ENCODE measurements at places on chromosomes 5 and 9. TPM values are rescaled to one million over a fixed set of nuclear protein-coding genes. Genes with fewer than 3 reads are reported as not detected.

- H3K27ac ChIP-seq: no peak overlapping the region
- no peaks in the 10 kb centered on the region for H3K4me1 ChIP-seq
- H3K27me3 ChIP-seq: no peaks in the 10 kb centered on the region
- DNase-seq: no peak
- no peak overlapping the region for H3K4me3 ChIP-seq
Measured at GRCh38 chr5:151312756-151313324, 9.3 kb upstream of the SLC36A3 start.

DNA sequence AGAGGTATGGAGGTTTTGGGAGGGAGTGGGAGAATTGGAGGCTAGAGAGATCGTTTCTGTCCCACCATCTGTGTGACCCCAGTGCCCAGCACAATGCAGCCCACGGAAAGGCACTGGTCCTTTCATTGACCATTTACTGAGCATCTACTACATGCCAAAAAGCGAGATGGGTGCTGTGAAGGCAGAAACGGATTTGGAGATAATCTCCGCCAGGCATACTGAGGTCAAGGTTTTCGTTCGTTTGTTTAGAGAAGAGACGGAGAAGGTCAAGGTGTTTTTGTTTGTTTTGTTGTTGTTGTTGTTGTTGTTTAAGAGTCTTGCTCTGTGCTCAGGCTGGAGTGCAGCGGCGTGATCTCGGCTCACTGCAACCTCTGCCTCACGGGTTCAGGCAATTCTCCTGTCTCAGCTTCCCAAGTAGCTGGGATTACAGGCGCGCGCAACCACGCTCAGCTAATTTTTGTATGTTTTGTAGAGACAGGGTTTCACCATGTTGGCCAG, 593 bp upstream of the ZBTB43 start:
- H3K27me3 ChIP-seq: no peaks in the 10 kb centered on the region
- peak overlapping the region; percentile 96 for H3K27ac ChIP-seq
- peaks cover 3% of the 10 kb centered on the region for H3K36me3 ChIP-seq
- peaks cover 38% of the 10 kb centered on the region for H3K4me1 ChIP-seq
- no peak for DNase-seq

DNA sequence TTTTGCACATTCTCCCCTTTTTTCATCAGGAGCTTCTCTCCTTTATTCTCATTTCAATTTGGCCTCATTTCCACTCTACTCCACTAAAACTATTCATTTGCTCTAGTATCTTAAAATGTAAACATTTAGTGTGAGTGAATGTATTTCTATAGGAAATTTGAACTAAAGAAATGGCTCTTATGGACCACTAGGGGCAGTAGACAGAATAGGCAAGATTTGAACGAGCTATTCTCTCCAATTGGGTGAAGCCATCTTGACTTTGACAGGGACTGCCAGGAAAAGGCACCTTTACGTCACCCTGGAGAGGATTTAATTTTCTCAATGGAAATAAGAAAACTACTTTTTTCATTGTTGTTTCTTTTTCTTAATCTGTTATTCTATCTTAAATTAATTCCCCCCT, 666.3 kb downstream of the DNAH5 start:
- no peaks in the 10 kb centered on the region for H3K36me3 ChIP-seq
- no peaks in the 10 kb centered on the region for H3K4me1 ChIP-seq
- H3K27me3 ChIP-seq: no peaks in the 10 kb centered on the region

GRCh38 chr5:15474143-15474719, 25.7 kb upstream of the FBXL7 start:
- H3K4me1 ChIP-seq: no peaks in the 10 kb centered on the region
- no peaks in the 10 kb centered on the region for H3K36me3 ChIP-seq
- no peak for DNase-seq
- H3K27me3 ChIP-seq: no peaks in the 10 kb centered on the region
- H3K27ac ChIP-seq: no peak overlapping the region

DNA sequence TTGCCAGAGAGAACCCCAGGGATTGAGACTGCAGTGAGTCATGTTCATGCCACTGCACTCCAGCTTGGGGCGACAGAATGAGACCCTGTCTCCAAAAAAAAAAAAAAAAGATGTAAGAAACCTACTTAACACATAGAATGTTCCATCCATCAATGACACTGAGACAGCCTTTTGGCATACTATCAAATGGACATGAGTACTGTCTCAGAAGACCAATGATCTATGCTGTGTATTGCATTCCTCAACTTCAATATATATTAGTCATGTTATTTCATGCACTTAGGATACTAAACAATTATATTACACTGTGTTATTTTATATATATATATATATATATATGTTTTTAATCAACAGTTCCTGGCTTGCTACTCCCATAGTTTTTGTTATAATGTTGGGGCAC, 57.1 kb upstream of the ANKH start:
- H3K27ac ChIP-seq: no peak overlapping the region
- peaks cover 23% of the 10 kb centered on the region for H3K4me1 ChIP-seq
- DNase-seq: no peak
- no peaks in the 10 kb centered on the region for H3K27me3 ChIP-seq

- H3K36me3 ChIP-seq: no peaks in the 10 kb centered on the region
- no peaks in the 10 kb centered on the region for H3K27me3 ChIP-seq
- no peak for DNase-seq
- H3K4me1 ChIP-seq: no peaks in the 10 kb centered on the region
Measured at GRCh38 chr9:23123048-23123632, 676.5 kb downstream of the DMRTA1 start.

DNA sequence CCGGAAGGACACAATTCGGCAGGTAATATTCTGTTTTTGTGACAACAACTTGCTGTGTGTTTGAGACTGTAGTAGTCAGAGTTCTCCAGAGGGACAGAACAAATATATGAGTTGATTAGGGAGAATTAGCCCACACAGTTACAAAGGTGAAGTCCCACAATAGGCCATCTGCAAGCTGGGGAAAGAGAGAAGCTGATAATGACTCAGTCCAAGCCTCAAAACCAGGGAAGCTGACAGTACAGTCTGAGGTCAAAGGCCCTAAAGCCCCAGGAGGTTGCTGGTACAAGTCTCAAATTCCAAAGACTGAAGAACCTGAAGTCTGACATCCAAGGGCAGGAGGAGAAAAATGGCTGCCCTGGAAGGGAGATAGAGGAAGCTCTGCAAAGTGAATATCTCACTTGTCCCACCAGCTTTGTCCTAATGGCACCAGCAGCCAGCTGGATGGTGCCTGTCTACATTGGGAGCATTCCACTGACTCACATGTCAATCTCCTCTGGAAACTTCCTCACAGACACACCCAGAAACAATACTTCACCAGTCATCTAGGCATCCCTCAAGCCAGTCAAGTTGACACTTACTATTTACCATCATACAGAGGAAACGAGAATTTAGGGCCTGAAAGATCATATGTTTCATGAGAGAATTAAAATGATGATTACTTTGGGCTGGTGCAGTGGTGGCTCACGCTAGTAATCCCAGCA, 36.3 kb upstream of the CTXN3 start:
- H3K27ac ChIP-seq: no peak overlapping the region
- H3K4me1 ChIP-seq: no peaks in the 10 kb centered on the region
- no peak overlapping the region for H3K4me3 ChIP-seq
- no peak for DNase-seq
- H3K36me3 ChIP-seq: no peaks in the 10 kb centered on the region

- H3K4me3 ChIP-seq: no peak overlapping the region
- no peak for DNase-seq
- no peaks in the 10 kb centered on the region for H3K27me3 ChIP-seq
- no peak overlapping the region for H3K27ac ChIP-seq
Measured at GRCh38 chr5:159628703-159629102, 287.6 kb upstream of the ADRA1B start.

Gene ZDHHC12
- total RNA-seq: 24.6 TPM

Gene ZCCHC10
- total RNA-seq: 20.6 TPM

Gene OGN
- total RNA-seq: not detected

Gene DNAH5
- total RNA-seq: not detected

Gene ZNG1E
- 53.3 TPM for total RNA-seq

Gene FGF18
- 0.32 TPM for total RNA-seq

Gene POU5F2
- total RNA-seq: 1.7 TPM

Gene LRRTM2
- total RNA-seq: not detected

Gene FRMD3
- total RNA-seq: 1.3 TPM

Gene BTNL9
- total RNA-seq: not detected

Gene IL31RA
- not detected for total RNA-seq
